ENCODE measurements at places on chromosomes 7 and 10.

GRCh38 chr7:27947586-27948278, 207.8 kb downstream of the TAX1BP1 start:
- no peak for DNase-seq

DNA sequence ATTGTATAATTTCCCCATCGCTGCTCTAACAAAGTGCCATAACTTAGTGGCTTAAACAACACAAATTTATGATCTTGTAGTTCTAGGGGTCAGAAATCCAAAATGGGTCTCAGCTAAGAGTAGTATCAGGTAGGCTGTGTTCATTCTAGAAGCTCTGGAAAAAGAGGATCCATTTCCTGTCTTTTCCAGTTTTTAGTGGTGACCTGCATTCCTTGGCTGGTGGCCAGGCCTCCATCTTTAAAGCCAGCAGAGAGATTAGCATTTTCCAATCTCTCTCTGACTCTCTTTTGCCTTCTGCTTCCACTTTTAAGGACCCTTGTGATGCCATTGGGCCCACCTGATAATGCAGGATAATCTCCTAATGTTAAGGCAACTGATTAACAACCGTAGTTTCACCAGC, 41.0 kb upstream of the C10orf120 start:
- DNase-seq, result no peak

GRCh38 chr10:70699659-70700174, 27.4 kb downstream of the ADAMTS14 start:
- no peak for DNase-seq

DNA sequence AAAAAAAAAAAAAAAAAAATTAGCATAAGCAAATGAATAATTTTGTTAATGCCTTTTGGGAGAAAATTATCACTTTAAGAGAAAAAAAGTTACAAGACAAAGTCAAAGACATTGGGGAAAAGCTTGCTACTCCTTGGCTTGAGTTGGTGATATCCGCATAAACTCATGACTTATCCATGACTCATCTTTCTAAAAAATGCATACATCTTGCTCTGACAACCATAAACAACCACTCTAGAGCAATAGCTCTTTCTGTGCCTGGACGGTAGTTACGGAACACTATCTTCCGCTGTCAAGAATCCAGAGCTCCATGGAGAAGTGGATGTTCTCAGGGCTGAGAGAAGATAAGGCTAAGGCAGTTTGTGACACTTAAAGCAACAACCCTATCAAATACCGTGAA, 281.1 kb upstream of the PFKP start:
- DNase-seq, result no peak

- DNase-seq, result no peak
Observed at GRCh38 chr7:22861576-22861975, 38.9 kb upstream of the TOMM7 start.

DNA sequence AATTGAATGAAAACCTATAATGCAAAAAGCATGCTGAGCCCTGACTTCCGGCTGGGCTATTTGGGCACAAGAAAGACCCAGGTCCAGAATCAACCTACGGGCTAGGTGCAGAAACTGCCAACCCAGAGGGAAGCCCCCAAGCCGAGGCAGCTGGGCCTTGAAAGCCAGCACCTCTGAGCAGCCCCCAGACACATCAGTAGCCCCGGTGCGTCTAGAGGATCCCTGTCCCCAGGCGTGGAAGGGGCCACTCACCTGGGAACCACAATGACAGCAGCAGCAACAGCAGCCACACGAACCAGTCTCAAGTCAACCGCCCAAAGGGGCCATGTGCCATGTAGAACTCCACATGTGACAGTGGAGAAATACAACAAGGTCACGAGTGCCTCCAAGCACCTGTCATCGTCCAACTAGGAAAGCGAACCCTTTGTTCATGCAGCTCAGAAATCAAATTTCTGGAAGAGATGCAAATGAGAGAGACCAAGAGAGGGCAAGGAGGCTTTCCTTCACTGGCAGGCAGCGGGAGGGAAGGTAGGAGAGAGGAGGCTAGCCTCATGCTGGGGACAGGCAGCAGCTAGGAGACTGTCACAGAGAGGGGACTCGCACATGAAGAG, 57.5 kb upstream of the CHST15 start:
- no peak for DNase-seq

DNA sequence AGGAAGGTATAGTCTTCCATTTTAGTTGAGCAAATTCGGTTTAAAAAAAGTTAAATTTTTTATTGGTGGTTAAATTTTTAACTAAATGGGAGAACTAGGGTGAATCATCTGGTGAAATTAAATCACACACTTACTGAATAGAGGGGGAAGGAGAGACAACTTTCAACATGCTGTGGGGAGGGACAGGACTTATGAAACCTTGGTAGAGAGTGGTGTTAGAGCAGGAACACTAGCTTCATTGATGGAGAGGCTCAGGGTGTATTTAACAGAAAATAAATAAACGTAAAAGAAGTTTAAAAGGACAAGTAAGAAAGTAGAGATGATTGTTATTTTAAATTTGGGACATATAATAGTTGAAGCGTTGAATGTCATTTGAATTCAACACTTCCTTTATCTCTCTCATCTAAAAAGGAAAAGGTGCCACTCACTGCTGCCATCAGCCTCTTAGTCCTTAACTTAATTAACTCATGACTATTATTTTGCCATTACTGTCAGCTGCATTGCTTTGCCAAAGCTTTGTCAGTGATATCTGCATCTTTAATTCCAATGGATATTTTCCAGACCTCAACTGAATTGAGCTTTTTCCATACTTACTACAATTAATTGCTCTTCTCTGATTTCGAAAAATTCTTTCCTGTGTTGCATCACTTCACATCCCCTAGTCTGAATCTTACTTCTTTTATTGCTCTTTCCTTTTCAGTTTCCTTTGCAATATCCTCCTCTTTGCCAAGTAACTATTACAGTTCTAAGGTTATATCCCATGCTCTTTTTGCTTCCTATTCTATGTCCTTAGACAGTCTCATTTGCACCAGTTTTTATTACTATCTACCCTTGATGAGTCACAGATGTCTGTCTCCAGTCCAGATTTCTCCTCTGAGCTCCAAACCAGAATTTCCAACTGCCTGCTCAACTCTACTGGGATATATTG, 71.7 kb downstream of the GNAT3 start:
- no peak for DNase-seq

GRCh38 chr10:86715156-86715795, 41.1 kb upstream of the BMPR1A start:
- DNase-seq, result no peak

DNA sequence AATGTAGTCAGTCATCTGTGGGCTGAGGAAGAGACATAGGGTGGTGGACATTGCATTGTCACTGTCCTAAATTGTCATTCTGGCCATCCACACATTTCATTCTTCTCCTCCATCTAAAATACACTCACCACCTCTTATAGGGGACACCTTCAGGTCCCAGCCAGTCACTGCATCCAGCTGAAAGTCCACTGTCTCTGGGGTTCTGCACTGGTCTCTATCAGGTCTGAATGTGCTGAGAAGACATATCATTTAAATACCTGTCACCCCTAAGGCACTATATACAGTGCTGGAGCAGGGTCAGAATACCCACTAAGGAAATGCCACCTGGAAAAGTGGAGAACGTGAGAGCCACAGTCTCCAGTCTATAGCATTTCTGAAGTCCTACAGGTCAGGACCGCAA, 29.6 kb downstream of the SH2D4B start:
- DNase-seq, result no peak

DNA sequence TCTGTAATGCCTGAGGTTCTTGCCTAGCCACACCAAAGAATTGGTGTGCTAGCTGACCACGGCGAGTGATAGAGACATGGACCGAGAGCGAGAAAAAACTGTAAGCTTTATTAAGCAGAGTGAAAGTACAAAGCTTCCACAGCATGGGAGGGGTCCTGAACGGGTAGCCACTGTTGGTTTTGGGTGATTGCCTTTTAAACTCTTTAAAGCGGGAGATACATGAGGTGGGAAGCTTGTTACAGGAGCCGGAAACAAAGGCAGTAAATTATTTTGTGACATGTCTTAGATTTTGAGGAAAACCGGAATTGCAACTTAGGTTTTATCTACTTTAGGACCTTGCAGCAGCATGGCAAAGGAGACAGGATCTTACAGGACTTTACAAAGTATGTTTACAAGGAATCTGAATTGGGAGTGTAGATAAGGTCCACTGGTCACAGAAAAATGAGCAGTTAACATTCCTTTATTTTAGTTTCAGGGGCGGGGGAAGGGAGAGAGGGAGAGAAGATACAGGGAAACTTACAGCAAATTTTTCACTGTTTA, 252.7 kb upstream of the MBL2 start:
- DNase-seq, result no peak

DNA sequence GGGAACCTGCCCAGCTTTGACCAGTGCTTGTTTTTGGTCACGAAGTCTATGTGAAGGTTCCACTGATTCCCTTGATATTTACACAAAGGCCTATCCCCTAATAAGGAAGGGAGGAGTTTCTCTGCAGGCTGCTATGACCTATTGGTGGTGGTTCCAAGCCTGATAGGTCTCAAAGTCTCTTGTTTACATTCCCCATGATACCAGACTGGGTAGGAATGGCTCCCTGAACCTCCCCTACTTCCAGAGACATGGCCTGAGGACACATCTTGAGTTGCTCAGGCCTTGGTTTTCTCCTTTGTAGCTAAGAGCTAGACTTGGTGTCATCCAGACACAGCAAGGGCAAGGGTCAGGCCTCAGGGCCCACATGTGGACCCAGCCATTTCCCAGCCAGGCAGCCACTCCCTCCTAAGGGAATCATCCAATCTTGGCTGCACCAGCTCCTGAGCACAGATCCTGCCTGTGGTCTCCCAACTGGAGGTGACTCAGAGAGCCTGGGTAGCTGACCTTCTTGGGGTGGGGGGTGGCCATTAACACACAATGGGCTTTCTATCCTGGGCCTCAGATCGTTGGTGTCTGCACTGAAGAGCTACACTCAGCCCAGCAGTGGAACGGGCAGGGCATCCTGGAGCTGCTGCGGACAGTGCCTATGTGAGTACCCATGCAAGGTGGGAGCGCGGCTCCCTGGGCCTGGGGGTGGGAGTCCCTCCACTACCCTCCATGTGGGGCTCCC, 51.0 kb upstream of the TRIM8 start:
- no peak for DNase-seq

DNA sequence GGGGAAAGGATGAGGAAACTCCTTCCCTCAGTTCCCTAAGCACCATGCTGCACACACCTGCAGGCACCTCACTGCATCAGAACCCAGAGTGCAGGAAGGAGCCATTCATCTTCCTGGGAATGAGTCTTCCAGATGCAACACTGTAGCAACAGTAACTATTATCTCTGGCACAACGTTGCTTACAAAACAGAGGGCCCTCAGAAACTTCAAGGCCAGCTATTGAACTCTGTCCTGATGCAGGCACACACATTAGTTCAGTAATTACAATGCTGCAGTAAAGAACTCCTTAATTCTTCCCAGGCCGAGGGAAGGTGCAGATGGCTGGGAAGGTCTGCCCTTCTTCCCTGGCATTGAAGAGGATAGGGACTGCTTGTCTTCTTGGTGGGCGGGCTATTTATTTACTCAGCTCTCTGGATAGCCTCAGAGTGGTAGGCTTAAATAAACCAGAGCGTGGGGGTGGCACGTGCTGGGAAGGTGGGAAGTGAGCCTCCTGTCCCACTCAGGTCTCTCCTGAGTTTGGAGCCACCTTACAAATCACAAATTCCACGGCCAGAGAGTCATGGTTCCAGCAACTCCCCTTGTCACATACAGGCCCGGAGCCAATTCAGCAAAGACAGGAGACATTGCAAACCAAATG, 125.1 kb upstream of the JCAD start:
- no peak for DNase-seq

DNA sequence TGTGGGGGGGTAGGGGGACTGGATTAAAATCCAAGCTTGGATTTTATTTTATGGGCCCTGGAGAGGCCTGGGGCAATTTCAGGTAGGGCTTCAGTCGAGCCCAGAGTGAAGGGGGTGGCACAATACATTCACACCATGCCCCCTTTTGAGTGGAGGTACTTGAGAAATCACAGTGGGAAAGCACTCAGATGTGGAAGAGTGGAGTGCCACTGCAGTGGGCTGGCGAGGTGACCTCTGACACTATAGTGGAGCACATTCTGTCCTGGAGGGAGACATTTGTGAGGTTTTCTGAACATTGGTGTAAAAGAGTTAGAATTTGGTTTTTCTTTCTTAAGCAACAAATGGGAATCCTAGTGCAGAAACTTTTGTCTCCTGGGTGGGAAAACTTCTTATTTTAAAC, 143.2 kb downstream of the WNT2 start:
- DNase-seq, result no peak

DNA sequence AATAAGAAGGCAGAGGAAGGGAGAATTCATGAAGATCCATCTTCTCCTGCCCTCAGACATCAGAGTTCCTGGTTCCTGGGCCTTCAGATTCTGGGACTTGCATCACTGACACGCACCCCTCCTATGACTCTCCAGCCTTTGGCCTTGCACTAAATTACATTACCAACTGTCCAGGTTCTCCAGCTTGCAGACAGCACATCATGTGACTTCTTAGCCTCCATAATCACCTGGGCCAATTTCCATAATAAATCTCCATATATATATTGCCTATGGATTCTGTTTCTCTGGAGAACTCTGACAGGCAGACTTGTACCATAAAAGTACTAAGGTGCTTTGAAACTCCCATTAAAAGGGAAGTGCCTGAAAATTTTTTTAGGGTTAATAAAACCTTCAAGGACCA, 23.2 kb downstream of the RSU1 start:
- no peak for DNase-seq

GRCh38 chr10:119315128-119316001, 108.0 kb downstream of the GRK5 start:
- DNase-seq, result no peak

DNA sequence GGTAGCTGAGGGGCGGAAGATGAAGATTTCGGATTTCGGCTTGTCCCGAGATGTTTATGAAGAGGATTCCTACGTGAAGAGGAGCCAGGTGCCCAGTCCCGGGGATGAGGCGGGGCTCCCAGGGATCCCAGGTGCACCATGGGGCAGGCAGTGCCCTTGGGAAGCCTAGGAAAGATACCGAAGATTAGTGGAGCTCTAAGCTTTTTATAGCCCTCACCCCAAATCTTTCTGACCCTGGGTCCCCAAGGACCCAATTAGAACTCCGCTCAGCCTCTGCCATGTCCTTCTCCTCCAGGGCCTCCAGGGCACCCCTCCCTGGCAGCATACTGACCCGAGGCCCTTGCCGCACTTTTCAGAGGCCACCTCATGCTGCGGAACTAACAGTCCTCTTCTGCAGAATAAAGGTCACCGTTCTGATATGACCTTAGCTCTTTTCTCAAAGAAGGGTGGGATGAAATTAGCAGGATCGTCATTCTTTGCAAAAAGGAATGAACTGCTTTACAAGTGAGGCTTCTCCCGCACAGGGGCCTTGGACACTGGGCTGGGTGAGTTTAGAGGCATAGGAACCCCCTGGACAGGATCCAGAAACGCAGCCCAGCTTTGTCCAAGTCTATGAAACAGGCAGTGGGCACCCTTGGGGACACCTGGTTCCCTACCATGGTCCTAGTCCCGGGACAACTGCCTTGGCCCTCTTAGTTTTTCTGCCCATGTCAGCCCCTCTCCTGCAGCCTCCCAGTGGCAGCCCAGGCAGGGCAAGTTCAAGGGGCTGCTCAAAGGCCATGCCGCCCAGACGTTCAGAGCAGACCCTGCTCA, 17.9 kb upstream of the CSGALNACT2 start:
- DNase-seq, result no peak

All from left renal cortex interstitium (tissue), 4 donors.